Pons (tissue), 1 donor: ENCODE measurements at places on chromosomes 4 and X.

GRCh38 chrX:45424326-45424725 lies 223.7 kb upstream of the DIPK2B start:
- DNase-seq: no peak

DNA sequence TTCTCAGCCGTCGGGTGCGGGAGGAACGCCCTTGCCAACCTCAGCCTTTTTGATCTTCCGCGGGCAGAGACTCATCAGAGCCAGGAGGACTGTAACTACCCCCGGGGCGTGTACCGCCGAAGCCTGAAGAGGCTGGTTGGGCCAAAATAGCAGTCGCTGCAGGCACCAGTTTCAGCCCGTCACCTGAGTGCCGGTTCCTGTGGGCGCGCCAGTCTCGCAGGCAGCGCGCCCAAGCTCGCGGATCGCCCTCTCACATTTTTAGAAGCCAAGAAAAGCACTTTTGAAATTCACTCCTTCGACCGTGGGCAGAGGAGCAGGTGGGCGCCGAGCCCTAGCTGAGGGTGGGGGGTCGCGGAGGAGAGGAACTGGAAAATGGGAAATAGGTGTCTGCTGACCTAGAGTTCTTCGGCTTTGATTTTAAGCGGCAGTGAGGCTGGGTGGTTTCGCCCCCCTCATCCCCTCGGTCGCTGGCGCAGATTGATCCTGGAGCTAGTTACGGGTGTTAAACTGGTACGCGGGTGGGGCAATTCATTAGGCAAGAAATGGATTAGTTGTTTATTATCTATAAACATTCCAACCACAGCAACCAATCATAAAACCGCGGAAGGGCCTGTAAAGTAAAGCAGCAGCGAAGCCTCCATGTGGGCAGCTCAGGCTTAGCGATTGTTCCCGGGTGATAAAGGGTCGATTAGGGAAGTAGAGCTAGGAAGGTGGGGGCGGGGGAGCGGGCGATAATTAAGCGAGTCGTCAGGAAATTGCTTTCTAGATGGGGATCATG lies 69.2 kb downstream of the FBXO8 start:
- DNase-seq: no peak

GRCh38 chrX:109357706-109358105 lies 124.2 kb downstream of the GUCY2F start:
- DNase-seq: no peak

- DNase-seq: no peak
These were observed 41.4 kb upstream of the ENPP6 start for GRCh38 chr4:184259081-184259480.

DNA sequence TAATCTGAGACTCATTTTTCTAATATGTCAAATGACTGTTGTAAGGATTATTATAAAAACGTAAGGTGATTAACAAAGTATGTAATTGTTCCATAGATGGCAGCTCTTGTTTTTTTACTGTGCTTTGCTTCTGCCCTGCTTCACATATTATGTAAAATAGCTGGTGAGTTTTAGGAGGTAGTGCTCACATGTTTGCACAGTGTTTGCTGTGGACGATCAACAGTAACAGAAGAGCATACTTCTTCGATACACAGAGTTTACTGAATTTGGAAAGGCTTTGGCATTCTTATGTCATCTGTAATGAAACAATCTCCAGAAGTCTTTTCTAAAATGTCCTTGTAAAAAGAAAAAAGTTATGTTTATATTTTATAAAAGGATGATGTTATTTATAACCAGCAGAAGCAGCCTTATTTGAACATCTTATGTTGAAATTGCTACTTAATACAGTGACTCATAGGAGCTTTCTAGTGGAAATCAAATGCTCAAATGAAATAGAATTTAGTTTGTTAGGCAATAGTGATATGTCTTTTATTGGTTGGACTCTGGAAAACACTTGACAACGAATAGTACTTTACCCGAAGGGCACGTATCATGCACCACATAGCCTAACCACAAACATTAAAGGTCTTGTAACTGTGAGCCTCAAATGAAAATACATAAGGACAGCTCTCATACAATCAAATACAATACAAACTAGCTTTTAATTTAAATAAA lies 1.9 kb upstream of the MTTP start:
- DNase-seq: no peak

- no peak for DNase-seq
These were observed 45.6 kb downstream of the RFC1 start for GRCh38 chr4:39320381-39321115.

DNA sequence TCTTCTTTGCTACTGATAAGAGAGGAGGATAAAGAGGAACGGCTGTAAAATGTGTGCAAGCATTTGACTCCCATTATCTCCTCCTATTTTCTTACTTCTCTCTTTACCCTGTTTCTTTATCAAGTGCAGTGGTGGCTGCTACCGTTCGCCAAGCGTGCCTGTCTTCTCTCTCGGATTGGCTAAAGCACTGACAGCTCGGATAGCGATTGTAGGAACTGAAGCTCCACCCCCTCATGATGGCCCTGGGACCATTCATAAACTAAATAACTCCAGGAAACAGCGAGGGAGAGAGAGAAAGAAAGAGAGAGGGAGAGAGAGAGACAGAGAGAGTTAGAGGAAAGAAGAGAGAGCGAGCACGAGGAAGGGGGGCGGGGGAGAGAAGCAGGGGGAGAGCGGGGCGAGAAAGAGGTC lies 305 bp upstream of the MAB21L2 start:
- peak; percentile 48 for DNase-seq

GRCh38 chr4:186204686-186205085 lies 13.3 kb downstream of the CYP4V2 start:
- DNase-seq: no peak

GRCh38 chr4:57661517-57662090 lies 551.4 kb upstream of the IGFBP7 start:
- no peak for DNase-seq
